ENCODE measurements at places on chromosomes 16 and 17.

DNA sequence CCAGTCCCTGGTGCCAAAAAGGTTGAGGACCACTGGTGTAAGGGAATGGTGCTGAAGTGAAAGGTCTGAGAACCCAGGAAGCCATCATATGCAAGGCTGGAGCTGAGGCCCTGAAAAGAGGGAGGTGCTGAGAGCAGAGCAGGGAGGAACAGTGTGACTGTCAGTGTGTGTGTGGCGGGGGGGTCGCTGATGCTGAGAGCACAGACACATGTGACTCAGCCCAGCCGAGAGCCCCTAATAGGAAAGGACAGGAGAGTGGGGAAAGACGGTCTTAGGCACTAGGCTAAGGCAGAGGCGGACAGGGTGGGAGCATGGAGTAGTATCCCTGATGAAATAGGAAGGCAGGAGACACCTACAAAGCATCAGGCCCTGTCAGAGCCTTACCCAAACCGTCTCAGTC lies 1.2 kb downstream of the B9D1 start:
- no peak for DNase-seq

- no peak for DNase-seq
Observed at GRCh38 chr17:67982034-67982640, 14.1 kb downstream of the C17orf58 start.

GRCh38 chr17:17937201-17937853 lies 34.9 kb downstream of the TOM1L2 start:
- DNase-seq = no peak

DNA sequence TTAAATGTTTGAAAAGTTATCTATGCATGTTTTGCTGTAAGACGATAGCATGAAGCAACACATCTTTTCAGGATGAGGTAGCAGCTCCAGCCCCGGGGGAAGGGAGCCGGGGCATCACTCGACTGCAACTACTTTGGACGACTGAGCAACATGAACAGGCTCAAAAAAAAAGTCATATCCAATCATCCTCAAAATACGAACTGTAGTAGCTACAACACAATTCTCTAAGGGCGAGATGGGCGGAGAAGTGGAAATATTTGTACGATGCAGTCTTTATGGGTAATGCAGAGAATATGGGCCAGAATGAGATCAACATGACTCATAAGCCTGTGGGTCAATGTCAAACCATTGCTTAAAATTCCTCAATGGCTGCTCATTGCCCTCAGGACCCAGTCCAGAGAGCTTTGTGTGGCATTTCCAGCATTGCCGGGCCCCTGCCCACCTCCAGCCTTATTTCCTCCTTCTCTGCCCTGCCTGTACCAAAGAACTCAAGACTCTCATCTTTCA lies 17.7 kb upstream of the SMURF2 start:
- no peak for DNase-seq

DNA sequence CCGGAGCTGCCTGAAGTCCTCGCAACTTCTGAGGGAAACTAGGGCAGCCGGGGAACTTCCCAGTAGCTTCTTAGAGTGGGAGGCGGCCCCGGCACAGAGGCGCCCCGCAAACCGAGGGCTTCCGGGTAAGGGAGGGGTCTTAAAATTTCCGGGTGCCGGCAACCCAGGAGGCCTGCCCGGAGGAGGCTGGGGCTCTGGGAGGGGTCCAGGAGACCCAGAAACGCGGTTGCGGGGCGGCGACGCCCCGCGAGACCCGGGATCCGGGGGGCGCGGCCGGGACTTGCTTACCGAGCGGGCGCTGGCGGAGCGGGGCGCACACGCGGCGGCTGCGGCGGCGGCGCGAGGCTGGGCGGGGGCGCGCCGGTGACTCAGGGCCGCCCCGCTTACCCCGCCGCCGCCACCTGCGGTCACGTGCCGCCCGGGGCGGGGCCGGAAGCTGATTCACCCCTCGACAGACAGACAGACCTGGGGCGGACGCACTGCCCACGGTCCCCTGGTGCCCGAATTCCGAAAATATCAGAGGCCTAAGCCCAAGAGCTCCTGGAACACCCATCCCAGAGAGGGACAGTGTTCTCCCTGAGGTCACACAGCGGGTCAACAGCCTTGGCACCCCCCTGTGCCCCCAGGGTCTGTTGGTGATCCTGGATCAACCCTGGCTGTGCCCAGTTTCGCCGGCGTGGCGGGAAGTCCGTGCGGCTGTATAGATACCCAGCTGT lies at the start of gene FAM83G:
FAM83G (minus strand) TSS at position 344 of the 716 bp plus-strand sequence. CDS start 723 bp downstream, outside the sequence.
- peak; percentile 75 for DNase-seq

DNA sequence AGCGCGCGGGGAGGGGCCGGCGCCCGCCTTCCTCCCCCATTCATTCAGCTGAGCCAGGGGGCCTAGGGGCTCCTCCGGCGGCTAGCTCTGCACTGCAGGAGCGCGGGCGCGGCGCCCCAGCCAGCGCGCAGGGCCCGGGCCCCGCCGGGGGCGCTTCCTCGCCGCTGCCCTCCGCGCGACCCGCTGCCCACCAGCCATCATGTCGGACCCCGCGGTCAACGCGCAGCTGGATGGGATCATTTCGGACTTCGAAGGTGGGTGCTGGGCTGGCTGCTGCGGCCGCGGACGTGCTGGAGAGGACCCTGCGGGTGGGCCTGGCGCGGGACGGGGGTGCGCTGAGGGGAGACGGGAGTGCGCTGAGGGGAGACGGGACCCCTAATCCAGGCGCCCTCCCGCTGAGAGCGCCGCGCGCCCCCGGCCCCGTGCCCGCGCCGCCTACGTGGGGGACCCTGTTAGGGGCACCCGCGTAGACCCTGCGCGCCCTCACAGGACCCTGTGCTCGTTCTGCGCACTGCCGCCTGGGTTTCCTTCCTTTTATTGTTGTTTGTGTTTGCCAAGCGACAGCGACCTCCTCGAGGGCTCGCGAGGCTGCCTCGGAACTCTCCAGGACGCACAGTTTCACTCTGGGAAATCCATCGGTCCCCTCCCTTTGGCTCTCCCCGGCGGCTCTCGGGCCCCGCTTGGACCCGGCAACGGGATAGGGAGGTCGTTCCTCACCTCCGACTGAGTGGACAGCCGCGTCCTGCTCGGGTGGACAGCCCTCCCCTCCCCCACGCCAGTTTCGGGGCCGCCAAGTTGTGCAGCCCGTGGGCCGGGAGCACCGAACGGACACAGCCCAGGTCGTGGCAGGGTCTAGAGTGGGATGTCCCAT lies 232.8 kb downstream of the SEC14L1 start:
- peak; percentile 81 for DNase-seq

- peak; percentile 63 for DNase-seq
Observed at GRCh38 chr16:12900599-12901203, 697 bp upstream of the SHISA9 start.

DNA sequence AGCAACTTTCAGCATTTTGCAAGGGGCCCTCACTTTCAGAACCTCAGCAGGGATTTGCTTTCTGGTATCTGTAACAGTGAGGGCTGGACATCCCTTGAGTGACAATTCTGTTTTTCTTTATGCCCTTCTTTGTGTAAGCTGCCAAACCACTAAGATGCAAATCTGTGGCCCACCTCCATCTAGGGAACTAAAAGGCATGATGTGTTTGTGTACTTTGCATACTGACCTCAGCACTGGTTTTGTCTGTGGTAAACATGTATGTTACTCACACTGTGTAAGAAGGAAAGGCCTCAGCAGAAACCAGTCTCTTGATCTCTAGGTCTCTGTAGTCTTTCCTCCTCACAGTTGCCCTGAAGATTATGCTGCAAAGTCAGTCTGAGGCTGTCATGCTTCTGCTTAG lies 396.6 kb upstream of the DYNLRB2 start:
- peak; percentile 7 for DNase-seq

DNA sequence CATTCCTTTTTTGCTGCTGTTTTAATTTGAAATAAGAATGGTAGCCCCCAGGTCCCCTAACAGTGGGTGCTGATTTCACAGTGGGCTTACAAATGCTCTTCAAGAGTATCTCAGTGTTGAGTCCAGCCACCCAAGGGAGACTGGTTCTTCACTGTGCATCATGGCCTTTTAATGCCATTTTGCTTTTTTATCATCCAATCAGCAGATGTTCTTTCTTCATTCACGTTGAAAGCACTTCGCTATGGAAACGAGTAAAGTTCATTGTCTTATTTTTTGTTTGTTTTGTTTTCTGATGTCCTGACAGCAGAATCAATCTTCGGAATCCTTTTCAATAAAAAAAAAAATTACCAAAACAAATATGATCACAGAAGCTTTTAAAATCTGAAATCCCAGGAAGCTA lies 429.0 kb downstream of the MAF start:
- DNase-seq = no peak

- peak; percentile 82 for DNase-seq
Observed at GRCh38 chr17:6639586-6640535, 650 bp downstream of the KIAA0753 start.

- DNase-seq = no peak
Observed at GRCh38 chr17:63682441-63682840, 17.5 kb downstream of the LIMD2 start.

DNA sequence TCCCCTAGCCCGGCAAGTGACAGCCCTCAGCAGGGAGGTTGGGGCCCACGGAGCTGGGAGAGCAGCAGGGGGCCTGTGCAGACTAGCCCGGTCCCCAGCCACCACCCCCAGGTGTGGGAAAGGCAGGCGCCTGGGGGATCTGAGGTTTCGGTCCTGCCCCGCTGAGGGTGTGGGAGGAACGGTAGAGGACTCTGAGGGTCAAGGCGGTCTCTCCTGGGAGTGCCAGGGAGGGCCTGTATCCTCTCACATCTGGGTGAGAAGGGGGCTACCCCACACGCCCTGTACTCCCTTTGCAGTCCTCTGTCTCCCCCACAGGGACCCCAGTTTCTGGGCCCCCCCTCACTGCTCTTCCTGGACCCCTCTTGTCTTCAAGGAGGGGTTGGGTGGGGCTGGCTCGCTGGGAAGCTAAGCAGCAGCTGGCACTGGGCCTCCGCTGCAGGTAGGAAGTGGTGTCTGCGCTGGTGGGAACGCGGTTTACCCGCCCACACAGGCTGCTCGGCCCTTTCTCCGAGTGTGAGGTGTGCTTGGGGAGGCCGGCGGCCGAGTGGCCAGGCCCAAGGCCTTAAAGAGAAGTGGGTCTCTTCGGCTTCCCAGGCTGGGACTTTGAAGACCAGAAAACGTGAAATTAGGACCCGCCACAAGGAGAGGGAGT lies 15.4 kb downstream of the CD7 start:
- DNase-seq = no peak

DNA sequence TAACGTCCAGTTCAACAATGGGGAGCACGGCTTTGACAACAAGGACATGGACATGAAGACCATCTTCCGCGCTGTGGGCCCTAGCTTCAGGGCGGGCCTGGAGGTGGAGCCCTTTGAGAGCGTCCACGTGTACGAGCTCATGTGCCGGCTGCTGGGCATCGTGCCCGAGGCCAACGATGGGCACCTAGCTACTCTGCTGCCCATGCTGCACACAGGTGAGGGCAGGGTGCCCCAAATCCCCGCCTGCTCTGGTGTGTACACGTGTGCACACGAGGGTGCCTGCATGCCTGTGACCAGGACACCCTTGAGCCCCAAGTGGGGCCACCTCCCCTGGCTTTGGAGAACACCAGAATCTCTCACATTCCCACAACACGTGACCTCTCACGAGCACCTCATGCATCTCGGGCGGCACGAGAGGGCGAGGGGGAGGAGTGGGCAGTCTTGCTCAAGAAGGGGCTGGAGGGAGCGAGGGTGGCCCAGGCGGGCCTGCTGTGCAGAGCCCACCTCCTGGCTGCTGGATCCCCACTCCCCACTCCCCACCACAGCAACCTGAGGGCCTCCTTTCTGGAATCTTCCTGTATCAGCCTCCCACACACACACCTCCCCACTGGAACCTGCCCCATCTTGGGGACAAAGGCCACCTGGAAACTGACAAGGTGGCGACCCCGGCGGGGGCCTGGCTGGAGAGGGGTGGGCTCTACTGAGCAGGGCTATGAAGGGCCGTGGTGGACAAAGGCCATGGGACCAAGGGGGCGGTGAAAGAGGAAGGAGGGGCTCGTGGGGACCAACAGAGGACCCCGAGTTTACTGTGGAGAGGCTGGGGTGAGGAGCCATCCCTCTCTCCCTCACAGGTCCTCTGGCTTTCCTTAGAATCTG lies 6.5 kb downstream of the ENPP7 start:
- no peak for DNase-seq

- DNase-seq = no peak
Observed at GRCh38 chr17:60645918-60646523, 31.6 kb upstream of the BCAS3 start.

GRCh38 chr17:42227849-42228700 lies 33.8 kb upstream of the GHDC start:
- DNase-seq = no peak

DNA sequence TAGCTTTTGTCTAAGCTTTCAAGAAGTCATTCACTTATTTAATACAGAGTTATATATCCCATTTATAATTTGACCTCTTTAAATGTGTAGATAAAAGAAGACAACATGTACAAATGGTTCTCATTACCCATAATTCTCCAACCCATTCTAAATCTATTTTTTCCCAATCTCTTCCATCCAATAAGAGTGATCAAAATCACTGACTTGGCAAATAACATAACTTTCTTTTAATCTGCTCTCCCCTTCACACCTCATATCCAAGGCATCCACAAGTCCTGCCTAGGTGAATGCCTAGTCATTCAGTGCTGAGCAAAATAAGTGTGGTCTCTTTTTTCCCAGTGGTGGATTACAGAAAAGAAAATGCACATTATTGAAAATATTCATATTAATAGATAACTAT lies 1231.1 kb downstream of the CDH11 start:
- no peak for DNase-seq
